NCI-H1092 (cell line): ENCODE measurements at places on chromosomes 4 and X.

- DNase-seq: no peak
These were observed 141.1 kb downstream of the MSL3 start for GRCh38 chrX:11899091-11899490.

DNA sequence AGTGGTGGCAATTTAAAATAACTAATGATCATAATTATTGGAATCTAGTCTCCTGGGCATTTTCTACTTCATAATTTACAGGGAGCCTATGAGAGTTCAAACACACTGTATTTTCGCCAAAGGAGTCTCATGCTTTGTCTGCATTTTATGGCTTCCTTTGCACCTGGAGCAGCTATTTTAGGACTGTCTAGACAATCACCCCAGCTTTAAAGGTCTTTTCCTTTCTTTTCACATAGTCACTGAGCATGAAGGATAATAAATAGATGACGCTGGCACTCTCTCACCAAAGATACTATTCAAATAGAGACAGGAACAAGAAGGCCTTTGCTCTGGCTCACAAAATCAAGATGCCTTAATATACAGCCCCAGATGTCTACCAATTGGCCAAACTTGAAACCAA lies 43.0 kb downstream of the AMELX start:
- DNase-seq: no peak

GRCh38 chr4:88821522-88821921 lies 123.9 kb upstream of the NAP1L5 start:
- no peak for DNase-seq

GRCh38 chrX:11952176-11952720 lies 186.0 kb upstream of the FRMPD4 start:
- DNase-seq: no peak

DNA sequence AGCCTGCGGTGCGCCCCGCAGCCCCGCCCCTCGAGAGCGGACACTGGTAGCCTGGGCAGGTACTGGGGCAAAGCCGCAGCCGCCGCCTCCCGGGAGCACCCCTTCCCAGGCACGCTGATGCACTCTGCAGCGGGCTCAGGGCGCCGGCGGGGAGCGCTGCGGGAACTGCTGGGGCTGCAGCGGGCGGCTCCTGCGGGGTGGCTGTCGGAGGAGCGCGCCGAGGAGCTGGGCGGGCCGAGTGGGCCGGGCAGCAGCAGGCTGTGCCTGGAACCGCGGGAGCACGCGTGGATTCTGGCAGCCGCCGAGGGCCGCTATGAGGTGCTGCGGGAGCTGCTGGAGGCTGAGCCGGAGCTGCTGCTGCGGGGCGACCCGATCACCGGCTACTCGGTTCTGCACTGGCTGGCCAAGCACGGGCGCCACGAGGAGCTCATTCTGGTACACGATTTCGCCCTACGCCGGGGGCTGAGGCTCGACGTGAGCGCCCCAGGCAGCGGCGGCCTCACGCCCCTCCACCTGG lies 401 bp downstream of the SOWAHD start:
- DNase-seq: no peak

- no peak for DNase-seq
These were observed 26.7 kb upstream of the BMP2K start for GRCh38 chr4:78749258-78749971.

DNA sequence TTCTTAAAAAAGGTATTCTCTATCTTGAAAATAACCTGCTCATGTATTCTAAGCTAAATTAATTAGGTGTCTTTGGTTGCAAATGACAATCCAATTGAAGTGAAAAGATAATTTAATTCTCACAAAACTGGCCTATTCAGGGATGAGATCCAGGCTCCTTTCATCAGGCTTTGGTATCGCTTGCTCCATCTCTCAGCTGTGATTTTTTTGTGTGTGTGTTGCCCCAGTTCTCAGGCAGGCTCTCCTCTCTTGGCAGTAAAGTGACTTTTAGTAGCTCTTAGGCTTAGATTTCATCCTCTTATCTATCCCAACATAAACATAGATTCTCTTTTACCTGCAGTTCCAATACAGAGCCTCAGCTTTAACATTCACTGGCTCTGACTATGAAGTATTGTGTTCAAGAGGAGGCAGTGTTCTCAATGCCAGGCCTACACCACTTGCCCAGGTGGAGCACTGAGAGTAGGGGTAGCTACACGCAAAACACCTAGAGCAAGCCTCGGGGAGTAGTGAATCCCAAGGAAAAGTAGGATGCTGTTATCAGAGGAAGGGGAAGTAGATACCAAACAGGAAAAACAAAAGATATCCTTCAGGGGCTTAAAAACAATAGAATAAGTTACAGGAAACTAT lies 392.4 kb upstream of the ATOH1 start:
- no peak for DNase-seq

GRCh38 chr4:76972306-76972705 lies 22.8 kb downstream of the SEPTIN11 start:
- DNase-seq: no peak

GRCh38 chr4:153146031-153146430 lies 58.2 kb upstream of the TRIM2 start:
- no peak for DNase-seq

DNA sequence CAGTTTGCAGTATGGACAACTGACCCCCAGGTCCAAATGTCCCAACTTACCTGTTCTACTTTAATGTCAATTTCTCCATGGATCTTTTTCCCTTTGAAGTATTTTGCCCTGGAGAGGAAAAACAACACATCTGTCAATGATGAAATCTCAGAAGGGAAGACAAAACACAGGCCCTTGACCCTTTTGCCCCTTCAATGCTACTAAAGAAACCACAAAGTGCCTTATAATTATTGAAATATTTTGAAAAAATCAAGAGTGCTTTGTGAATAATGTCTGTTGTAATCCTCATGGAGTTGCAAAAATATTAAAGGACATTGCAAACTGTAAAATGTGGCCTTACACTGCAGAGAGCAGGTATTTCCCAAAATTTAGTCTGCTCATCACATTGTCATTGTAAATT lies 12.6 kb downstream of the SYN1 start:
- DNase-seq: no peak

DNA sequence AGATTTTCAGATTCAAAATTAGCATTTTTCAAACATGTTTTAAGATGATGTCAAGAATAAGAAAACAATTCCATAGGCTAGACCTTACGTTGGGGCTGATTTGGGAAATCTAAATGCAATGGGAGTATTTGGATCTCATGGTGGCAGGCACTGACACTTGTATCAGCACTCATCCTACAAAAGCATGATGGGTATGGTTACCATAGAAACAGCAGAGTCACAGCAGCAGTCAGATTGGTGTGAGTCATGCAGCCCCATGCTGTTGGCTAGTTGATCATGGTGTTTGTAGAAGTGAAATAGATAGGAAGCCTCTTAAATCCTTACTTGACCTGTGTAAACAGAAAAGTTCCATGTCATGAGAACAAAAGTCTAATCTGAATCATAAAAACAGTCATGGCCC lies 1637.3 kb upstream of the PABPC4L start:
- DNase-seq: no peak

- no peak for DNase-seq
These were observed 452.1 kb upstream of the RPS6KA3 start for GRCh38 chrX:20718592-20719380.

DNA sequence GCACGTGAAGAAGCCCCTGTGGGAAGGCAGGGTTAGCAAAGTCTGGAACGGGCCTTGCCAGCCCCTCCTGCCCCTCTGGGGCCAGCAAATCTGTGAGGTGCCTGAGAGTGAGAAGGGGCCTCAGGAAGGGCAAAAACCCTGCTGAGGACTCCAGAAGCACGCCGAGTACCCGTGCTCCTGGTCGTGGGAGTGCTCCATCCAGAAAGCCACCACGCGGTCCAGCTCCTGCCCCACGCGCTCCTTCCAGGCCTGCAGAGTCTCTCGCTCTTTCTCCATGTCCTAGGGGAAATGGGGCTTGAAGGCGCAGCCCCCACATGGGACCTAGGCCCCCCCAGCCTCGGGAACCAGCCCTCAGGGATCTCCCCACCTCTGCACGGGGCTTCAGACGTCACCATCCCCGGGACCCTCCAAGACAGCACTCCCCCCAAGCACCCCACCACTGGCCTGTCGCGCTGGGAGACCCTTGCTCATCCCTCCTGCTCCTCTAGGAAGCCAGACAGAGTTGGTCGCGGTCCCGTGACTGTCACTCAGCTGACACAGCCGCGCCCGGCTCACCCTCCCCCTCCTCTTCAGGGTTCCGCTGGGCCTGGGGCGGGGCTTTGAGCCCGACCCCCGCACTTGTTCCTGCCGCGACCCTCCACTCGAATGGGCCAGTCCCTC lies at the start of gene RENBP:
TSS of gene RENBP (minus strand) at position 504 of the 660 bp plus-strand sequence. CDS start at position 471, 33 bp downstream.
- DNase-seq: no peak

- DNase-seq: no peak
These were observed 189.1 kb downstream of the GPC3 start for GRCh38 chrX:133796282-133796681.

- DNase-seq: no peak
These were observed 253.2 kb upstream of the RASGEF1B start for GRCh38 chr4:81724925-81725329.

DNA sequence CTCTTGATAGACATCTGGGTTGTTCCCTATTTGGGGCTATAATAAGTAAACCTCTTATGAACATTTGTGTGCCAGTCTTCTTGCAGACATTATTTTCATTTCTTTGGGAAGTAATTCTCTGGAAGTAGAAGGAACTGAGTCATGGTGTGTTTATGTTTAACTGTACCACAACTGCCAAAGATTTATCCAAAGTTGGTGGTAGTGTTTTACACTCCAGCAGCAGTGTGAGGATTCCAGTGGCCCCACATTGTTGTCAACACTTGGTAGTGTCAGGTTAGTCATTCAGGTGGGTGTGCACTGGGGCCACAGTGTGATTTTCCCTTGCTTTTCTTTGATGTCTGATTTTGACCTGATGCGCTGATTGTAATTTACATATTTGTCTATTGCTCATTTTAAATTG lies 5.0 kb upstream of the UVSSA start:
- no peak for DNase-seq

GRCh38 chrX:136691028-136691809 lies 43.3 kb downstream of the CD40LG start:
- DNase-seq: no peak

- DNase-seq: no peak
These were observed 52.2 kb downstream of the STIM2 start for GRCh38 chr4:26912810-26913209.

DNA sequence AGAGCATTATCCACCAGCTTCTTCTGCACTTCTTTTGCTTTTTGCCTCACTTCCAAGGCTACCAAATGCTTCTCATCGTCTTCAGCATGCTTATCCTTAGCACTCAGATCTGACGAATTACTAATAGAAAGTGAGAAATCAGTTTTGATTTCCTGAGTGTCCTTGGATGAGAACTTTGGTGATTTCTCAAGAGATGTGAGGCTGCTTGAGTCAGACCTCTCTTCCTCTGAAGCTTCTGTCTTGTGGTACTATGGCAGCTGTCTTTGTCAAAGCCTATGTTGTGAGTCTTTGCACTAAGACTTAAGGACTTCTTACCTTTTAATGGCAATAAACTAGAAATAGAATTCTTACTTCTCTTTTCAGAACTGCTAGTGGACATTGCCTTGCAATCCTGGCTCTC lies 169.9 kb downstream of the CPE start:
- DNase-seq: no peak

DNA sequence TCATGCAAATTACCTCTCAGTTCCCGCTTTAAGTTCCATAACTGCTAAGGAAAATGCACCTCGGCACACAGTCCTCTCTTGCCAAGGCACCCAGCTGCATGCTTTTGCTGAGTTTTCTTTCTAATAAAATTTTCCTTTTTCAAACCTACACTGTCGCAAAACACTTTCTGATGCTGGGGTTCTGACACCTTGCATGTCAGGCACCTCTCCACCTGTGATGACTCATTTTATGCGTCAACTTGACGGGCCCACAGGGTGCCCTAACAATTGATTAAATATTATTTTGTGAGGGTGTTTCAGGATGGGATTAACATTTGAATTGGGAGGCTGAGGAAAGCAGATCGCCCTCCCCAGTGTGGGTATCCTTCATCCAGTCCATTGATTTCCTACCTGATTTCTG lies 291.0 kb upstream of the STS start:
- DNase-seq: no peak

DNA sequence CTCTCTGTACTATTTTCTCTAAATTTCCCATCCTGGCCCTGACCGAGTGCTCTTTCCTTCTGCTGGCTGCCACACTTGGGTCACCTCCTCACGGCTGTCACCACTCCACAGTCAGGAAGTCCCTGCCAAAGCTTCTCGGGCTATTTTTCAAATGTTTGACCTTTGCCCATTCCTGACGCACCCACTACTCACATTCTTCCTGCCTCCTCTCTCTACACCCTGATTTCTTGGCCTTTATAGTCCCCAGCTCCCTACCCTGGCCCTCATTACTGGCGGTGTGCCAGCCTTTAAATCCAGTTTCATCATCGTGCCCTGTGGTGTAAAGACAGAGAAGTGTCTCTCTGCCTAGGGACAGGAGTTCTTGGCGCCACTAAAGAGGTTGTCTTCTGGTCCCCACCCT lies 46.4 kb upstream of the GATB start:
- no peak for DNase-seq

DNA sequence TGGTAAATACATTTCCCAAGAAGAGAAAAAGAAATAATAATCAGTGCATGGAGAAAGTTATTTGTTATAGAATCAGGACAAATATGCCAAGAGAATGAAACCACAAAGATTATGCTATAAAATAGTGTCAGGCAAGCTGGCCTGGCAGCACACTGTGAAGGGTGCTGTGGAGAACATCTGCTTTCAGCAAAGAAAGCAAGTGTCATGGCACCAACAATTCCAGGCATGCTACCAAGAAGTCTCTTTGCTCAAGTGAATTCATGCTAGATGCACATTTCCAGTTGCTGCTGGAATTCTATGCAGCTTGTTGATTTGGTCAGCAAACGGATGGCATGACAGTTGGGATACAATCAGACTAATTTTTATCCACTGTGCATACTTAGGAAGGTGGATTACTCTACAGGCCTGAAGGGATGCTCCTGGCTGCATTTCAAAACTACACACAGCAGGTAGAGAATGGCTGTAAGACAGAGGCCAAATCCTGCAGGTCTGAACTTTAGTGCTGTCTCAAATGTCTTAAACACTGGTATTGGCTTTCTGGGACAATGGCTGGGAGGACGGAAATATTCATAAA lies 154.6 kb upstream of the FAT1 start:
- no peak for DNase-seq

- DNase-seq: no peak
These were observed 78.4 kb downstream of the FAM9B start for GRCh38 chrX:8955511-8955910.
